Activated CD4-positive, alpha-beta T cell treated with anti-CD3 and anti-CD28 coated beads, Interleukin-2, Interleukin-4, amounts not matched to agents 100 ng/mL and 50 ng/mL, durations not matched to agents 16 hours and 8 hours (primary cell): ENCODE measurements at places on chromosomes 1 and 21.
A peak's percentile ranks its signal among the peaks of the same experiment; 100 is the strongest.

- DNase-seq, result no peak
Measured at GRCh38 chr21:17708522-17709265, 96.0 kb upstream of the BTG3 start.

DNA sequence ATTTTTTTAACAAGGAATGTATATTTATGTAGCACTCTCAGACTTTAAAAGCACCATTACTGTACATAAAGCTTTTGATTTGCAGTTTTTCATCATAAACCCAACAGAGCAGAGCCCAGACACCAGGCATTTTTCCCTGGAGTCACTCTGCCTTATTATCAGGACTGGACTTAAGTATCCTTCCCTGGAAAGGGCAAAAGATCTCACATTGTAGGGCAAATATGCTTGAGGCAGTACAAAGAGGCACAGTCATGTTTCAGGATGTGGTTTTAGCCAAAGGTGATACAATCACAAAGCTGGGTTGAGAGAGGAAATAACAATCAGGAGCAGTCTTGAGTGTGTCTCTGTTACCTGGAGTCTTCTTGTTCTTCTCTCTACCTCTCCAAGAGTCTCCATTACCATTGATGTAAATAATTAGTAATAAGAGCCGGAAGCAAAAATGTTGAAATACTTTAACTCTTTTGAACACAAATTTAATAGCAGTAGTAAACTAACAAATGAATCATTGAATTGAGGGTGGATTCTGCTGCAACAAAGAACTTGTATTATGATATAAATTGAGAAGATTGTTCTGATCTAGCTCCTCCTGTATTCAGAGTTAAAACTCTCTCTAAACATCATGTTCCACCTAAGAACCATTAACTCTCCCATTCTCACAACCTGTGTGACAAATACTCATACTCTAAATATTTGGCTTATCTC, 160.5 kb downstream of the LTN1 start:
- peak; percentile 71 for DNase-seq

DNA sequence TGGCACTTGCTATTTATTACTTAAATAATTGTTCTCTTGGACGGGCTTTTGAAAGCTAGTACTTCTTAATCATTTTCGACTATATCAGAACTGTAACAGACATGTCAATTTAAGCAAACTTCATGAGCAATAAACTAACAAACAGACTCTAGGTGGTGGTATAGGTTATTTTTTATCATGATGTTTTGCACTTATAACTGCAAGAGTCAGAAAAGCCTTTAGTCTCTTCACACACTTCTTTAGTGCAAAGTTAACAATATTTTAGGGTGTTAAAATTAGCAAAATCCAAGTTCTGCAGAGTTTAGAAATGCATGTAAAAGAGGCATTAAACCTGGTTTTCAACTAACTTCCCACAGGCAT, 2.2 kb downstream of the NRIP1 start:
- DNase-seq, result no peak

- DNase-seq, result peak; percentile 13
Measured at GRCh38 chr1:97781762-97782337, 139.0 kb downstream of the DPYD start.

GRCh38 chr1:7989762-7990428, 28.4 kb downstream of the PARK7 start:
- no peak for DNase-seq

DNA sequence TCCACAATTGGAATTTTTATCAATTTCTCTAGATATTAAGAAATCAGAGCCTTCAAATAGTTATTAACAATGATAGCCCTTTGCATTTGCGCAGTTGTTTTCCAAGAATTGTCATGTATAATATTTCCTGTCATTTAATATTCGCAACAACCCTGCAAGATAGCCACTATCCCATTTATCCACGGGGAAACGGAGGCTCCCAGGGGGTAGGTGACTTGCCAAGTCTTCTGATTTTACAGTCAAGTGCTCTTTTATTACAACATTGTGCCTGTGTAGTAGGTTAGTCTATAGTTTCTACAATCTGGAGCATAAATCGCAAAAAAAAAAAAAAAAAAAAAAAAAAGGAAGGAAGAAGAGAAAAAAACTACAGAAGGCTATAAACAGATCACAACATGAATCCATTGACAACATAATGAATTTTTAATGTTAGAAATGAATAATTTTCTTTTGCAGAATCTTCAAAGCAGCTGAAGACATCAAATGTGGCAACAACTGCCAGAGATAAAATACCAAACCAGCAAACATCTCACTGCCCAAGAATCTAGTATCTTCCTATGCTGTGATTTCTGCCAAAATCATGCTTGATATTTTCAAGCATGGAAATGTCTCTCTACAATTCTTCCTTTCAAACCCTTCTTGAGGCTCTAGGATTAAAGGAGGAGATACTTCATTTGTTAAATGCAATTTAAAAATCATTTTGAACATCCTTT, 125.5 kb downstream of the PTPN14 start:
- no peak for DNase-seq

GRCh38 chr1:197686702-197687355, 88.5 kb downstream of the DENND1B start:
- DNase-seq, result no peak

GRCh38 chr1:246121533-246121932, 385.5 kb downstream of the SMYD3 start:
- DNase-seq, result no peak

DNA sequence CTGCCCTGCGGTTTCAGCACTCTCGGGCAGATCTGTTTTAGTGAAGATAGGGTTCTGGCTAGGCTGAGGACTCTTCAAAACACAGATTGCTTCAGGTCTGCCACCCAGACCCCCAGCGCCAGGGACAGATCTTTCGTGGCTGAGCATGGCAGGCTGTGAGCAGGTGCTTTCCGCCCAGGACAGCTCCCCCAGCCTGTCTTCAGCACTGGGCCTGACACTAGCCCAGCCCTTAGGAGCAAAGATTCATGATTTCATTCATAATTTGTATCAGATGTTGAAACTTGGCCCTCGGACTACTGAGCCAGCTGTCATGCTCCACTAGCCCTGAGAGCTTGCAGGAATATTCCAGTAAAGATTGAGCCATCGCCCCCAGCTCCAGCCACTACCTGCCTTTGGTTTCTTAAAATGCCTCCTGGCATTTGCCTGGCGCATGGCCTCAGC, 5.9 kb downstream of the ADPRS start:
- no peak for DNase-seq

GRCh38 chr1:56255516-56256152, 323.7 kb downstream of the PLPP3 start:
- DNase-seq, result no peak

- no peak for DNase-seq
Measured at GRCh38 chr1:68384872-68385411, 64.8 kb downstream of the RPE65 start.

GRCh38 chr1:1179346-1179982, 5.8 kb downstream of the TTLL10 start:
- no peak for DNase-seq

DNA sequence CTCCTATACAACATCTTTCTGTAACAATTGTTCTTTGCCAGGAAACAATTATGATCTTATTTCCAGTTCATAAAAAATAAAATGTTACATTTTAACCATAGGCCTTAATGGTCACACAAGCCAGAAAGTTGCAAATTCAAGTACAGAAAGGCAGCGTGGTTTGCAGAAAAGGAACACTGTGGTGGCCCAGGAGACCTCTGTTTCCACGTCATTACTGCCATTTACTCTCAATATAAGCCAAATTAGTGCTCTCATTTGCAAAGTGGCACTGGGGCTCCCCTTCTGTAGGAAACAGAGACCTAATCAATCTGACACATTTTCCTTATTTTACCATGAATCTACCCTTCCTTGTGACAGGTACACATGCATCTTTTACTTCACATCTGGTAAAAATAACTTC, 79.3 kb upstream of the TLR5 start:
- DNase-seq, result no peak

- DNase-seq, result no peak
Measured at GRCh38 chr1:39387452-39387851, 104.0 kb upstream of the BMP8A start.

GRCh38 chr1:204457666-204458065, 36.9 kb downstream of the PIK3C2B start:
- DNase-seq, result no peak

DNA sequence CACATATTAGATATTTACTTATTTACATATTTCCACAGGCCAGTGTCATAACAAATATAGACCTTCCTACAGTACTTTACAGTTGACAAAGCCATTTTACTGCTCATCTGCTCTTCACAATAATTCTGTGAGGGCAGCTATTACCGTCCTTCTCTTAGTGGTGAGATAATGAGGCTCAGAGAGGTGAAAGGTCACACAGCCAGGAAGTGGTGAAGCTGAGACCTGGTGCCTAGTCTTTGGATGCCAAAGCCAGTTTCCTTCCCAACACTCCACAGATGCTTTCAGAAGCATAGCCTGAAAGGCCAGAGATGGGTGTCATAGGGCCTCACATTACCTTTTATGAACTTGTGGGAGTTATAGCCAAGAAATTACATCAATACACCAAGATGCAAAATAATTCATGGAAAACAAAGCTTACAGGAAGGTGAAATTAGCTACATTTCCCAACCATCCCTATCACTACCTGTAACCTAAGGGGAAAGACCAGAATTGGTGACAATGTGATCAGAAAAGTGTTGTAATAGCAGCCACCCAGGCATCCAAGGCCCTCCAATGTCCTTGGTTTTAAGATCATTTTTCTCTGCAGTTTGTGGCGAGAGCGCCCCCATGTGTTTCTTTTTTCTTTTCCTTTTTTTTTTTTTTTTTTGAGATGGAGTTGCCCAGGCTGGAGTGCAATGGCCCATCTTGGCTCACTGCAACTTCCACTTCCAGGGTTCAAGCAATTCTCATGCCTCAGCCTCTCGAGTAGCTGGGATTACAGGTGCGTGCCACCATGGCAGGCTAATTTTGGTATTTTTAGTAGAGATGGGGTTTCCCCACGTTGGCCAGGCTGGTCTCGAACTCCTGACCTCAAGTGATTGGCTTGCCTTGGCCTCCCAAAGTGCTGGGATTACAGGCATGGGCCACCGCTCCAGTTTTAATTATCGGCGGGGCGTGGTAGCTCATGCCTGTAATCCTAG, 26.5 kb upstream of the RPL11 start:
- DNase-seq, result no peak

DNA sequence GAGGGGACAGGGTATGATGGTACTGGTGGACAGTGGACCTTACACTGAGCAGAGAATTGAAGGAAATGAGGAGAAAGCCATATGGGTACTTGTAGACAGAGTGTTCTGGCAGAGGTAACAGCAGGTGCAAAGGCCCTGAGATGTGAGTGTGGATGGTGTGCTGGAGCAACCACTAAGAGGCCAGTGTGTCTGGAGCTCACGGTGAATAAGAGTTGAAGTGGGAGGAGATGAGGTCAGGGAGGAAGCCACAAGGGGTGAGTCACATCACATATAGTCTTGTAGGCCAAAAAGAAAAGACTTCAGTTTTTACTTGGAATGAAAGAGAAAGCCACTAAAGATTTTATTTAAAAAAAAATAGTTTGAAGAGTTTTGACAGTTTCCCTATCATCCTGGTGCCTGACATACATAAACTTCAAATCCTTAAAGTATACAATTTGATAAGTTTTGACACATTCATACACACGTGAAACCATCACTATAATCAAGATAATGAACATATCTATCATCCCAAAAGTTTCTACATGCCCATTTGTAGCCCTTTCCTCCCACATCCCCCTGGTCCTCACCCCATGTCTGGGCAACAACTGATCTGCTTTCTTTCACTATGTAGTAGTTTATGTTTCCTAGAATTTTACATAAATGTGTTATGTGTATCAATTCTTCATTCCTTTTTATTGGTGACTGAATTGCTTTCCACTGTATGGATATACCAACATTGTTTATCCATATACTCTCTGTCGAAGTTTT, 148.4 kb downstream of the GPATCH2 start:
- DNase-seq, result peak; percentile 87
